Right lung (tissue), 10 donors: ENCODE measurements at places on chromosomes 7 and 10.

GRCh38 chr7:133040178-133040577 is 41.7 kb downstream of the CHCHD3 start:
- no peak for DNase-seq

DNA sequence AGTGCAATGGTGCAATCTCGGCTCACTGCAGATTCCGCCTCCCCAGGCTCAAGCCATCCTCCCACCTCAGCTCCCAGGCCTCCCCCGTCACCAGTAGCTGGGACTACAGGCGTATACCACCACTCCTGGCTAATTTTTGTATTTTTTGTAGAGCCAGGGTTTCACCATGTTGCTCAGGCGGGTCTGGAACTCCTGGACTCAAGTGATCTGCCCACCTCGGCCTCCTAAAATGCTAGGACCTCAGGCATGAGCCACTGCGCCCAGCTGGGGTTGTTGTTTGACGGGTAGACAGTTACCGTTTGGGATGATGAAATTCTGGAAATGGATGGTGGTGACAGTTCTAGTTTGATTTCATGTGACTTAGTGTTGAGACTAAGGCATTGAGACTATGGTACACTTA is 15.3 kb downstream of the CALML3 start:
- DNase-seq: no peak

DNA sequence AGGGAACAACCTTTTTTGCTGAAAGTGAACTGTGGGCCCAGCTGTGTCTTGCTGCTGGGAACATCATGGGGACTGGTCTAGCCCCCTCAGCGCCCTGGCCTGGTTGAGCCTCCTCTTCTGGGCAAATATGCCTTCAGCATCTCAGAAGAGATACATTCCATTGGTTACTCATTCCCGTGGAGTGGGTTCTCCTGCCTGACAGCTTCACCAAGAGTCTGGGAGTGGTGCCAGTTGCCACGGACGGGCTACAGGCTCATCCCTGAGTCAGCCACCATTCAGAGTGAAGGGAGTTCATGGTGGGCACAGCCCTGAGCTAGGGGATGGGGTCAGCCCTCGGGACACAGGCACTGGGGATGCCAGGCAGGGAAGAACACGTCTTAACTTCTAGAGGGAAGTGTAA is 81.9 kb downstream of the RAMP3 start:
- no peak for DNase-seq

- DNase-seq: no peak
These were observed 14.5 kb upstream of the JMJD1C start for GRCh38 chr10:63480237-63480636.

- no peak for DNase-seq
These were observed 43.1 kb downstream of the MAGI2 start for GRCh38 chr7:79410345-79410744.

- peak; percentile 57 for DNase-seq
These were observed 38.1 kb downstream of the FAM107B start for GRCh38 chr10:14736600-14737081.

DNA sequence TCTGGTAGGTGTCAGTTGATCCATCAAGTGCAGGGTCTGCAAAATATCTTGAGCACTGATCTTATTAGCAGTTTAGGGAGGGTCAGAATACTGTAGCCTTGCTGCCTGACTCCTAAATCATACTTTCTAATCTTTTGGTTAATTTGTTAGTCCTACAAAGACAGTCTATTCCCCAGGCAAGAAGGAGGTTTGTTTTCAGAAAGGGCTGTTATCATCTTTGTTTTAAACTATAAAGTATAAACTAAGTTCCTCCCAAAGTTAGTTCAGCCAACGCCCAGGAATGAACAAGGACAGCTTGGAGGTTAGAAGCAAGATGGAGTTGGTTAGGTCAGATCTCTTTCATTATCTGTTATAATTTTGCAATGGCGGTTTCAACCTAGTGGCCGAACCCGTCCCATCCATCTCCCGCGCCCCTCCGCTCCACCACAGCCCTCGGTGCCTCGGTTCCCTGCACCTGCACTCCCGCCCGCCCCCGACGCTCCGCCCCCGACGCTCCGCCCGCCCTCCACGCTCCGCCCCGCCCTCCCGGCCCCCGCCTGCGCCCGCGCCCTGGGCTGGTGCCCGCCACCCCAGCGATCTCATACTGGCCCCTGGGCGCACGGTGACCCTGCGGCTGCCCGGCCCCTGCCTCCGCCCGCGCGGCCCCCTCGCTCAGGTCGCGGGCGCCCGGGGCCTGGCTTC is at the start of gene ADCK2:
TSS of gene ADCK2 (plus strand) at position 564 of the 681 bp plus-strand sequence. CDS start 386 bp downstream, outside the sequence.
- no peak for DNase-seq

DNA sequence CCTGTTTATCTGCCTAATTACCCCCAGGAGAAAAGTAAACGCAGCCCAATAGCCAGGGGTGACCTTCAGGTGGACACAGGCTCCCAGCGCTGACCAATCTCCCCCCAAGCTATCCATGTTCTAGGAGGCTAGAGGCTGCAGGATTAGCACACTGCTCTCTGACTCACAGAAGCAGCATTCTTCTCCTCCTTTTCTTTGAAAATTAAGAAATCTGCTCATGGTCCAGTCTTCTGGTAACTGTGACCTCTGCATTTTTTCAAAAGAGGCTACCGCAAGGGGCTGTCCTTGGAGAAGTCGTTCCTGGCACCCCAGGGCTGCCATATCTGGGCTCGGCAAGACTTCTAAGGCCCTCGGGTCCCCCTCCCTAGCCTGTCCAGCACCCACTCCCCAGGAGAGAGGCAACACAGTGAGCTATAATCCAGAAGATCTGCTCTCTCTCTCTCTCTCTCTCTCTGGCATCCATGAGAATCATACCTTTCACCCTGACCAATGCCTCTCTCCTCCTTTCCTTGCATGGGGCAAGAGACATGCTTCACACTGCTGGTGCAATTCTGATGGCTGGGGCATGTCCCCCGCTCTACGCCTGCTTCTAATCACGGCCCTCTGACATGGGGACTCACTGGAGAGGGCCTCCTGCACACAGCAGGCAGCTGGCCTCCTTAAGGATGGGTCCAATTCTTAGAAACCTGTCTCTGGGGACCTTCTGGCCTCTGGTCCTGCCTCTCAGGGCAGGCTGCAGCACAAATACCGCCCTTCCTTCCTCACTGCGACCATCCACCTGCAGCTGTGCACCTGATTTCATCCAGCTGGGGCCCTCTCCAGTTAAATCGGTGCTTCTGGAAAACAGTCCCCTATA is 27.3 kb downstream of the ANXA11 start:
- DNase-seq: no peak

DNA sequence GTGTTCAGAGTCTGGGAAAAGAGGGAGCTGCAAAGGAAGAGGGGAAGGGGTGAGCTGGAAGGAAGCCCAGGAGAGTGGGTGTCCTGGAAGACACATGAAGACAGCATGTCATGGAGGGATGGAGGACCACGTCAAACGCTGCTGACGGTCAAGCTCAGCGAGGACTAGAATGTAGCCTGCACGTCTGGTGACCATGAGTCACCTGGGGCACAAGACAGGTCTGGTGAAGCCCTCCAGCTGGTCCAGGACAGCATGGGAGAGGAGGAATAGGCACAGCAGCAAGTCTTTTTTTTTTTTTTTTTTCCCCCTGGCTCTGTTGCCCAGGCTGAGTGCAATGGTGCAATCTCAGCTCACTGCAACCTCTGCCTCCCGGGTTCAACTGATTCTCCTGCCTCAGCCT is 19.6 kb upstream of the AMZ1 start:
- no peak for DNase-seq

DNA sequence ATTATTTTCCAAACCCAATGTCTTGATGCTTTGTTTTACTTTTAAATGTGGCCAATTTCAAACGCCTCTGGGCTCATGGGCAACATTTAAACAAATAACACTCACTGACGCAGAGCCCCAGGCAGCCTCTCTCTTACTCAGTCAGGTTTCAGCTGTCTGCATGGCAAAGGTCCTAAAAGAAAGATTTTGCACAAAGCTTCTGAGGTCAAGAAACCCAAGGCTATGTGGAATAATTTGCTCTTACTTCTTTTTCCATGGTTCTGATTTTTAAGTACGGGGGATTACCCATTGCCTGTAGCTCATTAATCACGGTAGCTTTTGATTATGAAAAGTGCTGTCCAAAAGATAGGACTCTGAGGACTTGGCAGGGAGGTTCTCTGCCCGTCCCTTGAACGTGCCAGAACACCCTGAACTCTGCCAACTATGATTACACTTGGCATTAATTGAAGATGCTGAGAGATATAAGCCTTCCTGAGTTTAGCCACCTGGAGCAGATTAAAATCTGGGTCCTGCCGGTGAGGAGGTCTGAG is 14.1 kb upstream of the MSRB2 start:
- DNase-seq: no peak

GRCh38 chr7:131649003-131649541 is 92.6 kb upstream of the PODXL start:
- no peak for DNase-seq

DNA sequence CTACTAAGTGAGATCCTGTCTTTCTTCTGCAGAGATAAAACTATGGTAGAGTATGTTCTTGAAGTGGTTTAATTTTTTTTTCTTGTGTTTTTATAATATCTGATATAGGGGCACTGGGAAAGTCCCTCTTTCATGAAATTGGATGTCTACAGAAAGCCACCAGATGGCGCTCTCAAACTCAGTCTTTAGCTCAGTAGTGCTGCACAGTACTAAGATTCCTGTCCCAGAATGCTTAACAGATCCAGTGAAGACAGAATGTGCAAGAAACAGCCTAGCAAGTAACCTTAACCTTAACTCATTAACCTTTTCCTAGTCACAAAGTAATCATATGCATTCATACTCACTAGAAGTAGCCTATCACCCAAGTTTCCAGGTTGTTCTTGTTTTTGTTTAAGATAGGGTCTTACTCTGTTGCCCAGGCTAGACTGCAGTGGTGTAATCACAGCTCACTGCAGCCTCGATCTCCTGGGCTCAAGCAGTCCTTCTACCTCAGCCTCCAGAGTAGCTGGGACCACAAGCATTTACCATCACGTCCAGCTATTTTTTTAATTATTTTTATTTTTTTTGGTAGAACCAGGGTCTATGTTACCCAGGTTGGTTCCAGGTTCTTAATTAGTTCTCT is 56.7 kb downstream of the IDE start:
- DNase-seq: peak; percentile 68

- no peak for DNase-seq
These were observed 33.7 kb downstream of the GRK5 start for GRCh38 chr10:119241066-119241465.

DNA sequence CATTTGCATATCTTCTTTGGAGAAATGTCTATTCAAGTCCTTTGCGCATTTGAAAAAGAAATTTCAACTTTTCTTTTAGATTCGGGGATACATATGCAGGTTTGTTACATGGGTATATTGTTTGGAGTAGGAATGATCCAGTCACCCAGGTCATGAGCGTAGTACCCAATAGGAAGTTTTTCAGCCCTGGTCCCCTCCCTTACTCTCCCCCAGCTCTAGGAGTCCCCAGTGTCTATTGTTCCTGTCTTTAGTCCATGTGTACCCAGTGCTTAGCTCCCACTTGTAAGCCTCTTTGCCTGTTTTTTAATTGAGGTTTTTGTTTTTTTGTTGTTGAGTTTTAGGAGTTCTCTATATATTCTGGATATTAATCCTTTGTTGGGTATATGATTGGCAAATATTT is 63.3 kb downstream of the SND1 start:
- DNase-seq: no peak

DNA sequence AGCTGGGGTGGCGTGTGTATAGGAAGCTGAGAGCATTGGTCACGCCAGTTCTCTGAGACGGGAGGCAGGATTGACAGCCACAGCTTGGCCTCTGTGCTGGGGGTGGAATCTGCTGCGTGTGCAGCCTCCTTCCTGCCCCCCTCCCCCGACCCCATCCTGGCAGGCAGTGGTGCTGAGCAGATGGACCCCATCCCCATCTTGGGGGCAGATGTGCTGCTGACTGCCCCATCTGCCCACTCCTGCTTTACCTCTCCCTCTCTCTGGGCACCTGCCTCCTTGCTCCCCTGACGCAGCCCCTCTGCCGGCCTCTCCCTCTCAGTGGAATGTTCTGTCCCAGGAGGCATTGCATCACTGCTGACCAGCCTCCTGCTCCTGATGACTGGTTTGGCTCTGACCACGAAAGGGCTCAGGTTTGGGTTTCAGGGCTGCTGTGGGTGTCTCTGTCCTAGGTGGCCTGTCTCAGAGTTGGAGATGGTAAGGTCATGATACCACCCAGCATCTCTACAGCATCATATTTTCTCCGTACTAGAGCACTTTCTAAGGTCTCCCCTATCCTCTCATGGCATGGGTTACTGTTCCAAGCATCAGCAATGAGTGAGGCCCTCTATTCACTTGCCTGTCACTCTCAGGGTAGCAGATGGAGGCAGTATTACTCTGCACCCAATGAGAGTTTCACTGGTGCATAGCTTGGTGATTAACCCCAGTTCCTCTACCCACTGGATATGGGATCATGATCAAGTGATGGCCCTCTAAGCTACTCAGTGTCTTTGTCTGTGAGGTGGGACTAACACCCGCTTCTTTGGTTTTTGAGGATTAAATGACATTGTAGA is 81.9 kb downstream of the RBM20 start:
- no peak for DNase-seq

GRCh38 chr10:69800109-69800508 is 1.6 kb upstream of the COL13A1 start:
- peak; percentile 45 for DNase-seq

DNA sequence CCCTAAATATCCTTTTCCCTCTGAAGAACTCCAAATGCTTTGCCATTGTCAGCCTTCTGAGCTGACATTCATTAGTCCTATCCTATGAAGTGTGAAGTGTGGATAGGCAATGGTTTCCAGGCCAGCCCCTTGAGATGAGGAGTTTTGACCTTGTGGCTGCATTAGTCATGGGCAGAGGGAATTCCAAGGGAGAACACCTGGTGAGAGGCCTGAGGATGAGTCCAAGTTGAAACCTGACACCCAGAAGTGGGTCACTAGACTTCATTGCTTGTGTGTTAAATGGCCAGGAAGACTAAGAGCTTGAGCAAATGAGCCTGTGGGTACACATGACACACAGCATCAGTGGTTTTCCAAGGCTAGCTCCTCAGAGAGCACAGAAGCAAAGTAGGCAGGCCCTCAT is 260.8 kb downstream of the SKAP2 start:
- no peak for DNase-seq

GRCh38 chr7:42964849-42965805 is 33.0 kb downstream of the MRPL32 start:
- DNase-seq: no peak

GRCh38 chr7:4957847-4958476 is 1.0 kb downstream of the MMD2 start:
- no peak for DNase-seq
